Hypothalamus (tissue), 51 donors: ENCODE measurements at places on chromosomes 3 and 15.

- DNase-seq, result no peak
Observed at GRCh38 chr3:31433679-31433992, 99.1 kb upstream of the STT3B start.

DNA sequence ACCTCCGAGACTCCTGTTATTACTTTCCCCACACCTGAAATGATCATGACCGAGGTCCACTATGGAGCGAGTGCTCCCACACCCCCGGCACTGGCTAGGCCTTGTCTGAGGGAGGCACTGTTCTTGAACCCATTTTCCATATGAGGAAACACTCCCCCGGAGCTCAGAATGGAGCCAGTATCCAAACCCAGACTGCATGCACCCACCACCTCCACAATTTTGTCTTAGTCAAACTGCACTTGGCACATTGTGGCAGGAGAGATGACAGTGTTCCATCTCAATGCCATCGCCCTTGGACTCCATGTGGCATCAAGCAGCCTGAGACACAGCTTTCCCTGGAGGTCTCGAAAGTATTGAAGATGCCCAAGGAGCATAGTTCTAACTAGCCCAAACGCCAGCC, 154.1 kb downstream of the NUP210 start:
- DNase-seq, result no peak

GRCh38 chr15:55687792-55688191, 55.2 kb downstream of the PRTG start:
- DNase-seq, result no peak

- DNase-seq, result no peak
Observed at GRCh38 chr3:47794544-47794943, 8.4 kb upstream of the DHX30 start.

DNA sequence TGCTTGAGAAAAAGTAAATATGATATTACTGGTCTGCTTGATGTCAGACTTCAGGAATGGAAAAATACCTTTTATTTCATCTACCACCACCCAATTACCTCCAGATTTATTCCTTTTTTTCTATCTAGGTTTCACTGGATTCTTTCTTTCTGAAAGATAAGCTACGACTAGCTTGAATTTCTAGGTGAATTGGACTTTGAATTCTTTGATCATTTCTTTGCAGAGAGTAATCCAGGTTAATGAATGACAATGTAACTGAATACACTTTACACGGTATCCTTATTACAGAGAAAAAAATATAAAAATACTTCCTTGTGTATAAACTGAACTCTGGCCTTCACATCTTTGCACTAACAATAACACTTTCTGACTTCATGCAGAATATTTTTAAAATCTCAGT, 59.5 kb upstream of the TRPC1 start:
- DNase-seq, result no peak

- no peak for DNase-seq
Observed at GRCh38 chr3:42139621-42140453, 48.7 kb downstream of the TRAK1 start.

DNA sequence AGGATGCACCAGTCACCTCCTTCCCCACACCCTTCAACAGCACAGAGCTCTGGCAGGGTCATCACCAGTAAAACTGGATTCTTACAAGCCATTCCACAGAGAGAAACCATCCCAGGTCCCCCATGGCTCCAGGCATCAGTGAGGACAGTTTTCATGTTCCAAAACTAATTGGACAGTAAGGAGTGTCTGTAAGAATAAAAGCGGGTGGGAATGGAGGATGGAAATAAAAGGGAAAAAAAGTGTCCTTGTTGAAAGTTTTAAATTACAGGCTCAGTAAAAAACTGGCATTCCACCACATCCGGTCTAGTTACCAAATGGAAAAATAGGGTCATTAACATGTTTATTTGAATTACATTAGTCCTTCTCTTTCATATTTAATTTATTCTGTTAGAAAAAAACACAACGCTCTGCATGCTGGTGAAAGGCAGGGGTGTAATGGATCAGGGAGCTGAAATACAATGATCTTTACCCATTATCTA, 117.4 kb downstream of the TIGIT start:
- DNase-seq, result no peak

DNA sequence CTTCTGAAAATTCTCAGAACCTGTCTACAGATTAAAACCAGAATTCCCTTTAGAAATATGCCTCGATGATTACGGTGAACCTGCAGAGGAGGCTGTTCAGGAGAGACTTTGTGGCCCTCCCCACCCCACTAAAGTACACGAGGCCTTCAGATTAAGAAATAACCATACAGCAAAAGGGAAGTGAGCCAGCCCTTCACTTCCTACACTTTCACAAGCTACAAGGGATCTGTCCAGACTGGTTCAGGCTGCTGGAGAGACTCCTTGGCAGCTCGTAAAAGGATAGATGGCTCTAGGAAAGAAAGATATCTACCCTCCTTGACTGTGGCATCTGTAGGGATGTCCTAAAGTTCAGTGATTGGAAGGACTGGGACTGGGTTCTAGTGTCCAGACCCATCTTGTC, 102.6 kb downstream of the ALDH1A2 start:
- DNase-seq, result no peak
